Inflammatory macrophage treated with lipopolysaccharide for 1 hour (primary cell): ENCODE measurements at places on chromosomes 3 and 15.
A peak's percentile ranks its signal among the peaks of the same experiment; 100 is the strongest.

DNA sequence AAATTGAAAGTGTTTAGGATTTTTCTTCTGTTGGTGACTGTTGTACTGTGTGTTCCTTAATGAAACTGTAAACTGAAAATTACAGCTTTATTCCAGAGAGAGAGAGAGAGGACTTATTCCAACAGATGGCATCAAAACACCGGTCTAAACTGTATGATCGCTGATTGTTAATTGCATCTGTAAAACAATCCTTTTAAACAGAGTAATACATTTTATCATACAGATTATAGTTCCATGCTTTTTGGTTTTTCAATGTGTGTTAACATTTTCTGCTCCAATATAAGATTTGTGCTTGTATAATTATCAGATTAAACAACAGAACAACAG lies 289.7 kb upstream of the DNAJC19 start:
- no peak for DNase-seq

DNA sequence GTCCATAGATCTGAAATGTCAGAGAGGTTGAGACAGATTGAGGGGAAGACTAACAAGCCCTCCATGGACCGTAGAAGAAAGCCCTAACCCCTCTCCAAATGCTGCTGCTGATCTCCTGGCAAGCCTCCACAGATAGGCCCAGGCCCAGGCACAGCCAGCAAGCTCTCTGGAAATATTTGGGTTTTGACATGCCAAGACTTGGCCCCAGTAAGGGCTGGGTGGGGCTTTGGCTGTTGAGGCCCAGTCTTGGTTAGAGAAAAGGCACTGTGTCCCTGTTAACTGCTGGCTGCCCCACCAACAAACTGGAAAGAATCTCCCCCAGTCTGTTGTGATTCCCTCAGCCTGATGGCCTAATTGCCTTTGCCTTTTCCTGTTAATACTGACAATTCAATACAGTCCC lies 208.8 kb upstream of the CTDSPL start:
- no peak for DNase-seq

DNA sequence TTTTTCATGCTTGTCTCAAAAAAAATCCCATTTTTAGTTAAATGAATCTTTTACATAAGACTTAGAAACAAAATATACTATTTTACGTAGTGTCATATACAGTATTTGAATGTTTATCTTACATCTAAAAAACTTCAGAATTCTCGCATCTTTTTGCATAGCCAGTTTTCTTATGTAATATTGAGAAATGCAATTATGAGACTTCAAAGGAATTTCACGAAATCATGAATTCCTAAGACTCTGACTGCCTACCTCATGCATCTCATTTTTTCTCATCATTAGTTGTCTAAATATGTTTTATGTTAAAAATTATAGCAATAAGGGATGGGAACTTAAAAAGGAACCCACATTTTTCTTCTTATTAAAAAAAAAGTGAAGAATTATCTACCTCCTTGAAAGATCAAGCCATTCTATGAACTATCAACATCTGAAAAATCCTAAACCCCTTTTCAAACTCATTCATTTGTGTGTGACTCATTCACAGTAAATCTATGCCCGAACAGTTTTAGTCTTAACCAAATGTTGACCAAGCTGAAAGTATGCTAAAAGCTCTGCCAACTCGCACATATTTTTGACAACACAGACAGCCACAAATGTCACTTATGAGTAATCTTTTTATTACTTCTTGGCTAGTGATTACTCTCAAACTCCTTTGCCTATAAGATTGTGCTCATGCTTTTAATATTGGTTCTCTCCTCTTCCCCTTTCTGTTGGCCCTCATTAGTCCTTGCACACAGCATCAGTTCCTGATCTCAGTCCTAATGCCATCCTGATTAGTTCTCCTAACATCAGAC lies 115.9 kb downstream of the DCLK3 start:
- no peak for DNase-seq

GRCh38 chr3:127167315-127168043 lies 25.5 kb upstream of the PRR23E start:
- no peak for DNase-seq

DNA sequence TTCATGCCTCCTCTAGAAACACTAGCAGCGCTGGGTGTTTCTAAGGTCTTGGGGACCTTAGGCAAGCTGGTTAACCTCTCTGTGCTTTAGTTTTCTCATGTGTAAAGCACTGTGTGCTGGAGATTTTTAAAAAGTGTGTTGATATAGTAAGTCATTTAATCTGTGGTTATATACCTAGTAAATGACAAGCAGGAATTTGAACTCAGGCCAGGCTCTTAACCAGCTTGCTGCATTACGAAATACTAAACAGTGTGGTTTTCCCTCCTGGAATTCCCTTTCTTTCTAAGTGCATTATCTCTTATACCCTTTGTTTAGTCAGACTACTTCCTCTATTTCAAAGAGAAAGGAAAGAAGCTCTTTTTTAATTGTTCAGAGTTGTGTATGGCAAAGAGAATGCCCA lies 26.5 kb downstream of the NEO1 start:
- peak; percentile 83 for DNase-seq

GRCh38 chr3:111589303-111590142 lies 5.6 kb downstream of the ZBED2 start:
- no peak for DNase-seq

GRCh38 chr3:38086496-38086895 lies 47.5 kb downstream of the DLEC1 start:
- no peak for DNase-seq

- no peak for DNase-seq
These were observed 12.5 kb downstream of the PCOLCE2 start for GRCh38 chr3:142876417-142876816.

DNA sequence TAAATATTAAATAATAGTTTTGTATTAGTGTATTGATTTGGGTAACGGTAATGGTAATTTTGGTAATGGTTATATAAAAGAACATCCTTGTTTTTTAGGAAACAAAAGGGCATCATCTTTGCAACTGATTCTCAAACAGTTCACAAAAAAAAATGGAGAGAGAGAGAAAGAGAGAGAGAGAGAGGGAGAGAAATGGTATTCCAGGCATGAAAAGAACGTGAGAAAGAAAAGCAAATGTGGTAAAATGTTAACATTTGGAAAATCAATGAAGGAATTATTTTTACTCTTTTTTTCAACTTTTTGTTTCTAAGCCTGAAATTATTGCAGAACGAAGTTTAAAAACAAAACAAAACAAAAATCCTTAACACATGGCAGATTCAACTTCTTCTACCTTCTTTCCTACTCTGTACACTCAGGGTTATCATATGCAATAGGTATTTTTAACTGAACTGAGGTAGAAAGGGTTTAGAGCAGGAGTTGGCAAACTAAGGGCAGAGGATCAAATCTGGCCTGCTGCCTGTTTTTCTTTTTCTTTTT lies 2.2 kb upstream of the GLB1 start:
- DNase-seq = no peak

- no peak for DNase-seq
These were observed 38.2 kb downstream of the PAK2 start for GRCh38 chr3:196777836-196778235.

DNA sequence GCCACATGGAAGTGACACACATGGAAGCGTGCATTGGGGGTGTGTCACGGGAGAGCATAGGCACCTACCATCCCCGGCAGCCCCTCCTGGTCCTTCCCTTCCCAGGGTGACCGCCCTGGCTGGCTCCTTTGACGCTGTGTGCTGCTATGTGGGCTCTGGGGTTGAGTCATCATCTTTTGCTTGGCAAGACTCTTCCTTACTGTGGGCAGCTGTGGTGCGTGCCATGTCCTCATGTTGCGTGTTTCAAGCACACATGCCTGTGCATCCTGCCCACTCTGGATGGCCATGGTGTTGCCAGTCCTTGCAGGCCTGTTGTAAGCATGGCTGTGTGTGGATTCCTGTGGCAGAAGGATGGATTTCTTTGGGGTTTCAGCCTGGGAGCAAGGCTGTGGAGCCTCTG lies 14.0 kb downstream of the PLXNA1 start:
- DNase-seq = no peak

DNA sequence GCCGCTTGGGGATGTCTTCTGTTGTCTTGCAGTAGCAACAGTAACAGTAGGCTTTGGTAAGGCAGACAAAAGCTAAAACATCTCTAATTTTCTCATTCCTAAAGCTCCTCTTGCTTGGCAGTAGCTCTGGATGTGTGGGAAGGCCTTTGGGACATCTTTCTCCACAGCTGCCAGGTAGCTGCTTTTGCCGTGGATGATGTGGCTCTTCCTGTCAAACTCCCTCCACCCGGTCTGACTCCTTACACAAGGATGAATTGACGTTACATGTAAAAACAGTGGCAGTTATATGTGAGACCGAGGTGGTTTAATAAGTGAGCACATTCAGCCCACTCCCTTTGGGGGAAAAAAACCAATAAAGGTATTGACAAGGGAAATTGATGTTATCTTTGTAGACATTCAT lies 309.1 kb downstream of the TUSC7 start:
- DNase-seq = no peak
